ENCODE measurements at places on chromosomes 3 and 15.

GRCh38 chr15:48190932-48191573, 412 bp upstream of the CTXN2 start:
- DNase-seq = peak; percentile 32

- no peak for DNase-seq
These were observed 72.2 kb downstream of the NR1D2 start for GRCh38 chr3:24017305-24017704.

- DNase-seq = no peak
These were observed 123.6 kb downstream of the MBNL1 start for GRCh38 chr3:152392272-152392880.

DNA sequence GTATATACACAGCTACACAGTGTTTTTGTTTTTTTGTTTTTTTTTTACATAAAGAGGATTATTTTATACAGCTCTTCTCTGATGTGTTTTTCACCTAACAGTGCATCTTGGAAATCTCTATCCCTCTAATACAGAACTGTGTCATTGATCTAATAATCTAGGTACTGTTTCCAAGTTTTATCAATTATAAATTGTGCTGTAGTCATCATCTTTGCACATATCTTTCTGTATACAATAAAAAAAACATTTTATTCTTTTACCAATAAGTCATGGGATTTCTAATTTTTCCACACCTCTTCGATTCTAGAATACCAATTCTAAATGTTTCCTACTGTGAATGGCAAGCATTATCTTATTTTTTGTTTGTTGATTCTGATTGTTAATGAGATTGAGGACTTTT, 1.7 kb upstream of the PLSCR2 start:
- no peak for DNase-seq

- DNase-seq = no peak
These were observed 12.7 kb upstream of the TMCO5A start for GRCh38 chr15:37921527-37922385.

DNA sequence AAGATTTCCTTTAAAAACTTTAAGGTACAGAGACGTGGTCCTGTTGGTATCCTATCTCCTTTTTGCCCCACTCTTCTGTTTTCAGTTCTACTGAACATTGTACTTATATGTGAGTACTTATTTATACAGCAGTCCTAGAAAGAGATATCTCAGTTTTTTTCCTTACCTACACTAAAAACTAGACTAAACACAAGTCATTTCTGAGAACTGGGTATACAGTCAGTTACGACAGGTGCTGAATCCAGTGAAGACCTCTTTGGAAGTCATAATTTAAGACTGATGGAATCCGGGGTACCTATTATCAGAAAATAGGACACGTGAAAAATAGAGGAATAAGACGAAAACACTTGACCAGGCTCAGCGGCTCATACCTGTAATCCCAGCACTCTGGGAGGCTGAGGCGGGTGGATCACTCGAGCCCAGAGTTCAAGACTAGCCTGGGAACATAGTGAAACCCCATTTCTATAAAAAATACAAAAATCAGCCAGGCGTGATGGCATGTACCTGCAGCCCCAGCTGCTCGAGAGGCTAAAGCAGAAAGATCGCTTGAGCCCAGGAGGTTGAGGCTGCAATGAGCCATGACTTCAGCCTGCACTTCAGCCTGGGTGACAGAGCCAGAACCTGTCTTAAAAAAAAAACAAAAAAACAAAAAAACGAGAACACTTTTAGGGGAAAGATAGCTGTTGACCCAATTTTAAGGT, 76.3 kb downstream of the KLHL25 start:
- DNase-seq = no peak

DNA sequence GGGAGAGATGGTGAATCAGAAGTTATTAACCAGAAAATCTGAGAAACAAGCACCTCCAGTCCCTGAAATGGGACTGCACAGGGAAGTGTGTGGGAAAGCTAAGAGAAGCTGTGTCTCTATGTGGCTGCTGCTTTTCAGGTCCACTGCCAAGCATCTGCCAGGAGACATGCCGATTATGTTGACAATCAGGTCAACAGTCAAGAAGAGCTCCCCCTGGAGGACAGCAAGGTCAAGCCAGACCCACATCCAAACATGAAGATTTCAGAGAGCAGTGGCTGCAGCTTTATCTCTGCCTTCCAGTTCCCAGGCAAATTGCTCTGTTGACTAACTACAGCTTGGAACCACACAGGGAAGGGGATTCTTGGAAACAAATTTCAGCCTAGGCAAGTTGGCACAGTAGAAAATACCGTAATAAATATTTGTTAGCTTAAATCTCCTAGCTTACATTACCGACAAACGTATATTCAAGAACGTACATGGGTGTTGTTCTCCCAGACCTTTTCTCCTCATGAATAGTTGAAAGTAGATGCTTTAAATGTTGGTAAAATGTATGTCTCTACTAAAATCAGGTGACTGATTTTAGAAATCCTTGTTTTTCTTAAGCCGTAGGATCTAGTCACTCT, 394.5 kb upstream of the RARB start:
- peak; percentile 53 for DNase-seq

DNA sequence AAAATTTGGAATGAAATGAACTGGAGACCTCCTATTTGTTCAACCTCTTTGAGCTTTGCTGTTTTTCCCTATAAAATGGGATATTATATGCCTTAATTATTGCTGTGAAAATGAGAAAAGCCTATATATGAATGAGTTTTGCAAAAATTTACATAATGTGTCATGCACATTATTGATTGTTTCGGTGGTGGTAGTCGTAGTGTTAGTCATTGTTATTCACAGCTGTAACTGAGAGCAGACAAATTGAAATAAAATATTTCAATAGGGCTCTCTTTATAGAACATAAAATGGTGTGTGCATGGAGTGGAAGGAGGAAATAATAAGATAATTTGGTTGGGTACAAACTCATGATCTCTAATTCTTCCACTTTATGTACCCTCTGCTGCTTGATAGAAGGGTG, 153.7 kb upstream of the GADL1 start:
- DNase-seq = no peak

- peak; percentile 47 for DNase-seq
These were observed 84.4 kb downstream of the SEMA5B start for GRCh38 chr3:122942937-122943827.

GRCh38 chr3:168512802-168513201, 417.1 kb upstream of the GOLIM4 start:
- DNase-seq = no peak

- peak; percentile 39 for DNase-seq
These were observed 11.3 kb upstream of the C3orf52 start for GRCh38 chr3:112074616-112075497.

DNA sequence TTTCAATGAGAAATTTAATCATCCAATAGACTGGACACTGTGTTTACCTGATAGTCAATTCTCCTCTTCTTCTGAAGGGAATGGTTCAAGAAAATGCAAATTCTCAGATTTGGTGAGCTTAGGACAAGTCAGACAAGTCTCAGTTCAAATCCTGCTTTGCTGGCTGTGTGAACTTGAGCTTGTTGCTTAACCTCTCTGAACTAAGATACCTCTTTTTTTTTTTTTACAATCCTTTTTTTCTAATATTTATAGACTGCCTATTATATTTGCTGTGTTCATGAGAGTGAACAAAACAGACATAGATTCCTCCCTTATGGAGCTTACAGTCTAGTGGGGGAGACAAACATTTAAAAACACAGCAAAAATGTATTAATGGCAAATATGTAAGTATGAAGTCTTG, 8.2 kb upstream of the SLC28A1 start:
- DNase-seq = no peak

DNA sequence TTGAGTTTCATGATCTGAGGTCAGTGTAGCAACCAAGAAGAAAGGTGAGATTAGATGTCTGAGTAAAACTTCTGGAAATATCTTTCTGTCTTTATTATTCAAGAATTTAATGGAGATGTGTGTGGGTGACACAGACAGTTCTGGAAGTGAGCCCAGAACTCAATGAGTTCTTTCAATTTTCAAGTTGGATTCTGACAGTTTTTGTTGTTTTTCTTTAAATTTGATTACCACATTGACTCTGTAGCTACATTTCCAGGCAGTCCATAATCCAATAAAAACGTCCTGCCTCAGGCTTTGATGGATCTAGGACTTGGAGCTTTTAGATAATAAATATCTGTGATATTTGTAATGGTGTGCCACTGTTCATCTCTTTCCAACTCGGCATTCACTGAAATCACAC, 3.9 kb upstream of the PARP14 start:
- no peak for DNase-seq

DNA sequence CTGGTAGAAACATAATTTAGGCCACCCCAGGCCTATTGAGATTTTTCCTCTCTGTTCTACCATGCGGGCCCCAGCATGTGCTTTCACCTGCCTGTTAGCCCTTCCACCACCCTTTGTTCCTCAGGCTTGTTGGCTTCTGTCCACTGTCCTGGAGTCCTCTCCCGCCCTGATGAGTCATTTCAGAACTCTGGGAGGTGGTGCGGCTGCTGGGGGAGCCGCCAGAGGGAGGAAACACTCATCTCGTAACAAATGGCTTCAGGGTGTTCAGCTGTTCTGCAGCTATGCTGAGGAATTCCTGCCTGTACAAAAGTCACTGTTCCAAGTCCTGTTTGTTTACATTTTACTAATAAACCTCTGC, 36.3 kb downstream of the LRTM1 start:
- DNase-seq = no peak

DNA sequence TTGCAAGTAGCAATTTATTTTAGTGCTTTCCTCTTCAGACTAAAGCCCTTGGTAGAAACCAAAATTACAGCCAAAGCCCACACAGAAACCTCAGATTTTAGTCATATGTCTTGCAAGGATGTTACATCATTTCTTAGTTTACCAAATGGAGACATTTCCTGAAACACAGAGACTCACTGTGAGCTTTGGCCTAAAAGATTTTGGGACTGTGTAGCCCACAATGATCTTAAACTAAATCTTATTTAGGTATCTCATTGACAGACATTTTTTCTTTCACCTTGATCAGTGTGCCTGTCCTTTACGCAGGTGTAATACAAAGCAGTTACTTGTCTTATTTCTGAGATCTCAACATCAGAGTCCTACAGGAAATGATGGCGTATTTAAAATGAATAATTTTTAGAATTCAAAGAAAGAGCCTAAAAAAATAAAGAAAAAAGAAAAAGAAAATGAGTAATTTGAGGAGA, 27.8 kb upstream of the AP4E1 start:
- peak; percentile 89 for DNase-seq

DNA sequence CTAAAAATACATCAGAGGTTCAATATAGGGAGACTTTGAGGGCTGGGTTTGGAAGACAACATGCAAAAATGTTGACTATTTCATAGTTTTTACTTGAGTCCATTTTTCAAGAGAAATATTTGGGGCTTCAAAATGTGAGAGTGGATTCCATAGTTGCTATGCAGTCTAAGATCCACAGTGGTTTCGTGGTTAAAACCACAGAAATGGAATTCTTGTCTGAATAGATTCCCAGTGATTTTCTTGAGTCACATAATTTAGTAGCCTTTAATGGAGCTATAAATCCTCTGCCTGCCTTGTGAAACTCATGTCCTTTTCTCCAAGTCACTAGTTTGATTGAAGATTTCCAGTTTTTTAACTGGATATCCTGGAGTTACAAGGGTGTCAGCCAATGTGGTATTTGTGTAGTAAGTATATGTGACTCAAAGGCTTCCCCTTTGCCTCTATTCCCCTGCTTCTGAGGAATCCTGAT, 94.7 kb upstream of the RBMS3 start:
- DNase-seq = no peak

DNA sequence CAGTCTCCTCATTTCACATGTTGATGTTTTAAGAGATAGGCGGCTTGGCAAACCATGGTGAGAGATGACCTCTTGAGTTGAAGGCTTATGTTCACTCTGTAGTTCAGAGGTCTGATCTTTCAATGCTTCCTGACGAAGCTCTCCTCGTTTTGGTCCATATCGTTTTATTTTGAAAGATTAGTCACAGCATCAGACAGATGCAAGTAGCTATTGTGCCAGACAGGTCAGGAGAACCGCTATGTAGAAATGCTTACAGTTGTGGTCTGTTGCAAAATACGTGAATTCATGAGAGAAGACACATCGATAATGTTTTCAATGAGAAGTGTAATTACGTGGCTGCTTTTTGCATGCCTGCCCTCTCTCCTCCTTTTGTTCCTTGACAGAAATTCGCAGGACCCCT, 47.5 kb downstream of the CHL1 start:
- no peak for DNase-seq

DNA sequence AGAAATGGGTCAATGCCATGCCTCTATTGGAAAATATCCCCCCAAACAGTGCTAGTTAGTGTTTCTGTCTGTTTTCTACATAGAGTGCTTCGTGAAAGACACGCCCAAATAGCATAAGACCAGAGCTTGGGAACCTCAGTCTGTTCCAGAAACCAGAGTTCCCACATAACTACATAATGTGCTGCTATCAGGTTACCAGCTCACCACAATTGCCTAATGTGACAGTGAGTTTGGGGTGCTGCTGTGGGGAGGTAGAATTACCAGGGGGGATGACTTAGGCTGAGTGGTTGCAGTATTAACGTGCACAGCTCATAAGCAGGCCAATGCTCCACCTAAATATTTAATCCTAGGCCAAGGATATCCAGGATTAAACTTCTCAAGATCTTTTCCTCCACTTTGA, 39.2 kb downstream of the DUT start:
- DNase-seq = no peak

DNA sequence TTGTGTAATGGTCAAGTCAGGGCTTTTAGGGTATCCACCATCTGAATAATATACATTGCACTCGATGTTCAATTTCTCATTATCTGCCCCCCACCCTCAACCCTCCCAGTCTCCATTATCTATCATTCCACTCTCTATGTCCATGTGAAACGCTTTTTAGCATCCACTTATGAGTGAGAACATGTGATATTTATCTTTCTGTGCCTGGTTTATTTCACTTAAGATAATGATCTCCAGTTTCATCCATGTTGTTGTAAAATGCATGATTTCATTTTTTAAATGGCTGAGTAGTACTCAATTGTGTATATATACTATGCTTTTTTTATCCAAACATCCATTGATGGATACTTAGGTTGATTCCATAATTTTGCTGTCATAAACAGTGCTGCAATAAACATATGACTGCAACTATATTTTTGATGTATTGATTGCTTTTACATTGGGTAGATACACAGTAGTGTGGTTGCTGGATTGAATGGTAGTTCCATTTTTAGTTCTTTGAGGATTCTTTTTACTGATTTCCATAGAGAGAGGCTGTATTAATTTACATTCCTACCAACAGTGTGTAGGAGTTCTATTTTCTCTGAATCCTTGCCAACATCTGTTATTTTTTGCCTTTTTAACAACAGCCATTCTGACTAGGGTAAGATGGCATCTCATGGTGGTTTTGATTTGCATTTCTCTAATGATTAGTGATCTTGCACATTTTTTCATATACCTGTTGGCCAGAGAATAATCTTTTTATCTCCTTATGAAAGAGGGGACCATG, 332.9 kb upstream of the TGFBR2 start:
- no peak for DNase-seq

DNA sequence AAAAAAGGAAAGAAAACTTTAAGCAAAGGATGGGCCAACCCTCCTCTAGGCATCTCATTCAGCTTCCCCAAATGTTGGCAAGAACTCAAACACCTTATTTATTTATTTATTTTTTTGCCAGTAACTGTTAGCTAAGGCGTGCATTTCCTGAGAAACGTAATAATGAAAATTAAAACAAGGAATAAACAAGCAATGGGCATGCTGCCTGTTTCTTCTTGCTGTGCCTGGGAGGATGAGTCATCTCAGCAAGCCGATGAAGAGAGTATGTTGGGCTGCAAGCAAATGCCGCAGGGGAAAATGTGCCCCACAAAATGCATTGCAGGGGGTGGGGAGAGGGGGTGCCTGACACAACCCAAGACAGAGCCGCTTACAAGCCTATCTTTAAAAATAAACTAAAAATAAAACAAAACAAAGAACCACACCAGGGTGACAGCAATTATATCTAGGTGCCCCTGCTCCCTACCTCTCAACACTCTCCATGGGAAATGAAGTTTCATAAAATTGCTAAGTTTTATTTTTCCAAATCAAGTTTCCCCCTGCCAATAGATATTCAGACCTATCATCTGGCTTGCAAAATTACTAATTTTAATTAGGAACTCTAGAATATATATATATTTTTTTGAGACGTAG, 40.3 kb downstream of the EIF4E3 start:
- no peak for DNase-seq

Measured in activated CD4-positive, alpha-beta T cell treated with anti-CD3 and anti-CD28 coated beads, Interleukin-10, Interleukin-2, amounts not matched to agents 100 ng/mL and 50 ng/mL, durations not matched to agents 16 hours and 8 hours (primary cell).